ENCODE measurements at places on chromosomes 13 and 19.

DNA sequence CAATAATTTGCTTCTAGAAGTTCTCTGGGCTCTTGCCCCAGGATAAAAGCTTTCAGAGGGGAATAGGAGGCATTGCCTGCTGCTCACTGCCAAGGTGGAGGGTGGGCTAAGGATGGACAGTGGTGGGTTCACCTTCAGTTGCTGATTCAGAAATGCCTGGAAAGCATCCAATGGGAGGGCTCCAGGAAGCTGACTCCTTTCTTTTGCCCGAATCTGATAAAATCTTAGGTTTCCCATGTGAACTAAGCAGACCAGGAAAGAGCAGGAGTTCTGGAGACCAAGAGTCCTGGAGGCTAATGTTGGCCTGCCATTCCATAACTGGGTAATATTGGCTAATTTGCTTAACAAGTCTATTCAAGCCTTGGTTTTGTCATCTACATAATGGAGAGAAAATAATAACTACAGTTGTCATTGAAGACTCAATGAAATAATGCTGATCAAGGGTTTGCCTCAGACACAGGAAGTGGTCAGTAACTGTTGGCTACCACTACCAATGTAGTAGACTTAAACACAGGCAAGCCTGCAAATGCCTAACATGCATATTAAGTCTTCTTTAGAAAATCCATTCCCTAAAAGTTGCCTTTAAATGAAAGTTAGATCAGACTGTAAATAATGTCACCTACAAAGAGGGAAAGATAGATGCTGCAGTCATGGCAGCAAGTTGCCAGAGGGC is 528.4 kb upstream of the NBEA start:
- H3K27ac ChIP-seq = no peak overlapping the region
- no peak for DNase-seq
- H3K36me3 ChIP-seq = no peaks in the 10 kb centered on the region
- no peak overlapping the region for H3K4me3 ChIP-seq
- no peaks in the 10 kb centered on the region for H3K4me1 ChIP-seq

- H3K4me1 ChIP-seq = no peaks in the 10 kb centered on the region
- no peaks in the 10 kb centered on the region for H3K27me3 ChIP-seq
- H3K4me3 ChIP-seq = no peak overlapping the region
- DNase-seq = no peak
- H3K27ac ChIP-seq = no peak overlapping the region
- no peaks in the 10 kb centered on the region for H3K36me3 ChIP-seq
Observed at GRCh38 chr13:73272831-73273230, 214.0 kb downstream of the KLF5 start.

DNA sequence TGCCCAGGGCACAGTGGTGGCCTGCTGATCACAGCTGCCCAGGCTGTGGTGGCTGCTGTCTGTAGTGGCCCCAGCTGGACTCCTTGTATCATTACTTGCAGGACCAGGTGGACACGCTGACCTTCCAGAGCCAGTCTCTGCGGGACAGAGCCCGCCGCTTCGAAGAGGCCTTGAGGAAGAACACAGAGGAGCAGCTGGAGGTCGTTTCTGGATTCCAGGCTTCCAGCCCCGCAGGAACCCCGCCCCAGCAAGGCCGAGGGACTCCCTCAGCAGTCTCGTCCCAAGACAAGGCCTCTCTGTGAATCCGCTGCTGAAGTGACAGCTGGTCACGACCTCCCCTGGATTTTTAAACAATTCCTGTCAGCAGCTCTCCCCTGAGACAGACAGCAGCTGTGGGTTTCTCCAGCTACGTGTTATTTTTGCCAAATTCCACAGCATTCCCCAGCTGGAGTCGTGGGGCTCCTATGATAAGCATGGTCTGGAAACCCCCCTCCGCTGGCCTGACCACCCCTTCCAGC is 98.3 kb downstream of the SLC7A1 start:
- no peaks in the 10 kb centered on the region for H3K36me3 ChIP-seq
- no peak overlapping the region for H3K4me3 ChIP-seq
- H3K27me3 ChIP-seq = no peaks in the 10 kb centered on the region

GRCh38 chr19:50458396-50459066 is 17.8 kb upstream of the EMC10 start:
- no peaks in the 10 kb centered on the region for H3K36me3 ChIP-seq
- no peak overlapping the region for H3K4me3 ChIP-seq
- DNase-seq = no peak

- DNase-seq = no peak
- H3K27ac ChIP-seq = no peak overlapping the region
- no peak overlapping the region for H3K4me3 ChIP-seq
- no peaks in the 10 kb centered on the region for H3K36me3 ChIP-seq
- no peaks in the 10 kb centered on the region for H3K27me3 ChIP-seq
Observed at GRCh38 chr19:29785955-29786589, 25.7 kb upstream of the CCNE1 start.

All from neuronal stem cell (in vitro differentiated cells).